ENCODE measurements at places on chromosomes 3 and 15.

- no peak for DNase-seq
Measured at GRCh38 chr3:69762768-69763229, 23.5 kb downstream of the MITF start.

- no peak for DNase-seq
Measured at GRCh38 chr3:127104586-127104985, 88.3 kb upstream of the PRR23E start.

GRCh38 chr15:73518180-73518862 is 75.4 kb downstream of the REC114 start:
- DNase-seq: peak; percentile 17

DNA sequence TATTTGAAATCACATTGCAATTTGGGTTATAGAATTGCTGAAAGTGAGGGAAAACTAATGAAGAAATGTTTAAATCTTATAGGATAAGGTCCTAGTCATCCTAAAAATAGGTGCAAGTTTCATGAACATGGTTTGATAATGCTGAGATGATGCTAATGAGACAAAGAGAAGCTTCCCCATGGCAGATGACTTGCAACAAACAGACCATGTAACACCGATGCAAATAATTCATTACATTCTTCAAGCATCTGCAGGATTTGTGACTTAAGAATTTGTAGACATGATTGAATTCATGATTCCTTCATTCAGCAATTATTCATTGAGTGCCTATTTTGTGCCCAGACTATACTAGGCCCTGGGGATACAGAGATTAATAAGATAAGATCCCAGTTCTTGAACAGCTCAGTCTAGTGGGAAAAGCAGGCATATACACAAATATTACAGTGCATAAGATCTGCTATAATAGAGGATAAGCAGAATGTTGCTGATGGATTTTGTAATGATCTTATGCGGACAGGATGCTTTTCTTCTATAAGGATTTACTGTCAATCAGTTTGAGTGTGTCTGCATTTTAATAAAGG is 367.9 kb upstream of the GBE1 start:
- DNase-seq: no peak

DNA sequence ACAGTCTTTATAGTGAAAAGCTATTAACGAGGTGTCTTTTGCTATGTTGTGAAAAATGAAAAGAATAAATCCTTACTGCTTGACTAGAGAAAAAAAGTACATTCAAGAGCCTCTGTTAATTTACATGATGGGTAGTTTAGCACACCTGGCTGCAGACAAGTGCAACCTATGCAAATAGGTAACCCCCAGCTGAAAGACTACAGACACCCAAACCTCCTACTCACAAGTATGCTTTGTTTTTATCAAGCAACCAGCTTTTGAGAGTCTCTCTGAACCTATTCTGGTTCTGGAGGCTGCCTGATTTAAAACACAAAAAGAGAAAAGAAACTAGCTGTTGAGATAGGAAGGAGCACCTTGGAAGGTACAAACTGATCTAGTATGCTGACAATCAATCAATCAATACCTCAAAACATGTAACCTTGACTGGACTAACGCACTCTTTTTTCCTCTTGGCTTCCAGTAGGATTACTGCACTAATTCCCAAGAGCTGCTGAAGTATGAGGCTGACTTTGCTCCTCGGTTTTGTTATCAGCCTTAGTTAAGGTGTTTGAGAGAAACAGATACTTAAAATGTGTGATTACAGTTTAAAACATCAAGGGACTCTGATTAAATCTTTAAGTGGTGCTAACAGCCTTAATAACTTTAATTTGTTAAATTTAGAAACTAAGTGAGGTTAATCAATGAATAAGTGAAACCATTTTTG is 63.6 kb downstream of the OSBPL10 start:
- DNase-seq: no peak

DNA sequence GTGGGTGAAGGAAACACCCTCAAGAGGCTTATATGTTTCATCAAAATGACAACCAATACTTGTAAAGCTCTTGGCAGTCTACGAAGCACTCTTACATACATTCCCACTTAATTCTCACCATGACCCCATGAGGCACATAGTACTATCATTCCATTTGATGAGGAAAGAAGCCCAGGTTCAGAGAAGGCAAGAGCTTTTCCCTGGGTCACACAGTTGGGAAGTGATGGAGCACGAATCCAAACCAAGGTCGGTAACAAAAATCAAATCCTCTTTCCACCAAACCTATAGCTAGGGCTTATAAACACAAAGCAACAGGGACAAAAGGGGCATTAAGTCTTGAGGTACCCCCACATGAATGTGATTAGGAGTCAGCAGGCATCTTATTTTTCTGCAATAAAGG is 187.1 kb downstream of the UACA start:
- DNase-seq: no peak

All from SHP77 (cell line).